Left lung (tissue), 14 donors: ENCODE measurements at places on chromosomes 5 and 9.

GRCh38 chr5:115946655-115947054 is 15.6 kb upstream of the LVRN start:
- DNase-seq = no peak

DNA sequence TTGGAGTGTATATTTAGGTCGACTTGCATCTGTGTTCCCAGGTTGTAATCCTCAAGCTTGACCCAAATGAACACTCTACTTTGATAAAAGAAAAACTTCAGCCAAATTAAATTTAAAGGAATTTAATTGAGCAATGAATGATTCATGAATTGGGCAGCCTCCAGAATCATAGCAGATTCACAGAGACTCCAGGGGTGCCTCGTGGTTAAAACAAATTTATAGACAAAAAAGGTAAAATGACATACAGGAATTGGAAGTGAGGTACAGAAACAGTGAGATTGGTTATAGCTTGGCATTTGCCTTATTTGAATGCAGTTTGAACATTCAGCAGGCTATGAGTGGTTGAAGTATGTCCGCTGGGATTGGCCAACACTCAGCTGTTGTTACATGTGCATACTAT is 21.6 kb upstream of the SPATA31D4 start:
- no peak for DNase-seq

GRCh38 chr5:96024683-96025475 is 63.2 kb upstream of the ELL2 start:
- no peak for DNase-seq

GRCh38 chr5:126519637-126520592 is 75.1 kb downstream of the ALDH7A1 start:
- no peak for DNase-seq

GRCh38 chr5:110460837-110461236 is 265.6 kb downstream of the TMEM232 start:
- no peak for DNase-seq

- DNase-seq = no peak
Observed at GRCh38 chr9:8899511-8899910, 1099.9 kb upstream of the DMAC1 start.

DNA sequence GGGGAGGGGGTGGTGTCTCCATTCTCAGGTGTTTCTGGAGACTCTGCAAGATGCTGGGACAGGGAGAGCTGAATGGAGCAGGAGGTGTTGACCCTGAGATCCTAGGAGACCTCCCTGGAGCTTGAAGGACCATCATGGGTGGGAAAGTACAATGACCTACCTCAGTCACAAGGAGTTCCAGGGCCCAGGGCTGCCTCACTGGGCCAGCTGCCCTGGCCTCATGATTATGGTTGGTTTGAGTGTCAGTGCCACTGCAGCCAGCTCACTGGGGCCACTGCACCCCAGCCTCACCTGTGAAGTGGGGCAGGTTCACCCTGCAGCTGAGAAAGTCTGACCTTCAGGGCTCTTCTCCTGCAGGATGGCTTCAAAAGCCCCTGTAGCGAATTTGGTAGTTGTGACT is 372.5 kb downstream of the IRX2 start:
- no peak for DNase-seq

GRCh38 chr5:82807021-82807420 is 270.2 kb downstream of the TMEM167A start:
- no peak for DNase-seq

DNA sequence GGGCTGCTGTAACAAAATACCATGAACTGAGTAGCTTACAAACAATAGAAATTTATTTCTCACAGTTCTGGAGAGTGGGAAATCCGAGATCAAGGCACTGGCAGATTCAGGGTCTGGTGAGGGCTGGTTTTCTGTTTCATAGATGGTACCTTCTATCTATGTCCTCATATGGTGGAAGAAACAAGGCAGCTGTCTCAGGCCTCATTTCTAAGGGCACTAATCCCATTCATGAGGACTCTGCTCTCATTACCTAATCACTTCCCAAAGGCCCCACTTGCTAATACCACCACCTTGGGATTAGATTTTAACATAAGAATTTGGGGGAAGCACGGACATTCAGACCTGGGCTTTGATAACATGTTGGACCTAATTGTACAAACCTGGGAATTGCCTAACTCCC is 13.5 kb downstream of the RFESD start:
- no peak for DNase-seq

GRCh38 chr5:4199049-4199841 is 603.6 kb downstream of the IRX1 start:
- DNase-seq = no peak

- no peak for DNase-seq
Observed at GRCh38 chr5:65768723-65769346, 46.8 kb downstream of the NLN start.

DNA sequence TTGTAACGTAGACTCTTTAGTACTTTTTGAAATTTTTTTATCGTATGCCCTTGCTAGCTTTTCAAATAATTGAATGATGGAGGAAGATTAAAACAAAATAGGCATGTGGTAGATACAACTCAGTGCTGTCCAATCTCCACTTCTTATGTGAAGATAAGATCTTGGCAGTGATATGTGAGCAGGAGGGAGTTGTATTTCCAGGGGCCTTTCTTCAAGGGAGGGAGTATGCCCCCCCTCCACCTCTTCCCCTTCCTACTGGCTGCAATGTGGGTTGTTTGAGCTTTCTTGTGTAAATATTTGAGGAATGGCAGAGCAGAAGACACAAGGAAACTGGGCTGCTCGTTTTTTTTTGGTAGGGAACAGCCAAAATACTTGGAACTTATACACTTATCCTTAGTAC is 374.9 kb downstream of the PSAT1 start:
- no peak for DNase-seq

DNA sequence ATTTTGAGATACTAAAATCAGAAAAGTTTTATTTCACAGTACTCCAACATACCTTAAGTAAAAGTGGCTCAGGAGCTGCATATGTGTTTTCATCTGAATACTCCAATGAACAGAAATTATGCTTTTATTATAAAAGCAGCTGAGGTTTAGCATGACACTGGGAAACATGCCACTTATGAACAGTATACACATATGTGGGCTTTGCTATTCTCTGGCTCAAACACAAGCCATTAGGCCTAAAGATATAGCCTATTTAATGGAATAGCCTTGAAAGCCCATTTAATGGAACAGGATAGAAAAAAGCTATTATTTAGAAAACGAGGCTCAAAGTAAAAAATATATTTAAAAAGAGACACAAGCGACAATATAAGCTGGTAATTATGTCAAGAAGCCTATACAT is 74.1 kb downstream of the SLC38A9 start:
- DNase-seq = no peak

GRCh38 chr9:21507483-21507790 is 25.3 kb upstream of the IFNE start:
- DNase-seq = no peak

- DNase-seq = no peak
Observed at GRCh38 chr5:180717989-180718388, 21.9 kb downstream of the OR2Y1 start.

- DNase-seq = no peak
Observed at GRCh38 chr9:27453860-27454553, 70.1 kb upstream of the IFNK start.

DNA sequence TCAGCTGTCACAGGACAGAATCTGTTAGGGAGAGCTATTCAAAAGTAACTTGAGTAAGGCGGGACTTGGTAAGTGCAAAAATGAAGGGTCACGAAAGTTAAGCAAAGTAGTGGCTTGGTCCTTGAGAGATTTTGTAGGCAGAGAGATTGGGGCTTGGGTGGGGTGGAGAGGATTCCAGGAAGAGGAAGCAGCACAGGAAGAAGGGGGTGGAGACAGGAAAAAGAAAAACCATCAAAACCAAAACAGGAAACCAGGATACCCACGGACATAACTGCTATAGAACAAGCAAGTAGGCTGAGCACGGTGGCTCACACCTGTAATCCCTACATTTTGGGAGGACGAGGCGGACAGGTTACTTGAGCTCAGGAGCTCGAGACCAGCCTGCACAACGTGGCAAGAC is 3.7 kb downstream of the ROPN1L start:
- no peak for DNase-seq

GRCh38 chr5:100550531-100551051 is 15.4 kb downstream of the FAM174A start:
- DNase-seq = no peak

DNA sequence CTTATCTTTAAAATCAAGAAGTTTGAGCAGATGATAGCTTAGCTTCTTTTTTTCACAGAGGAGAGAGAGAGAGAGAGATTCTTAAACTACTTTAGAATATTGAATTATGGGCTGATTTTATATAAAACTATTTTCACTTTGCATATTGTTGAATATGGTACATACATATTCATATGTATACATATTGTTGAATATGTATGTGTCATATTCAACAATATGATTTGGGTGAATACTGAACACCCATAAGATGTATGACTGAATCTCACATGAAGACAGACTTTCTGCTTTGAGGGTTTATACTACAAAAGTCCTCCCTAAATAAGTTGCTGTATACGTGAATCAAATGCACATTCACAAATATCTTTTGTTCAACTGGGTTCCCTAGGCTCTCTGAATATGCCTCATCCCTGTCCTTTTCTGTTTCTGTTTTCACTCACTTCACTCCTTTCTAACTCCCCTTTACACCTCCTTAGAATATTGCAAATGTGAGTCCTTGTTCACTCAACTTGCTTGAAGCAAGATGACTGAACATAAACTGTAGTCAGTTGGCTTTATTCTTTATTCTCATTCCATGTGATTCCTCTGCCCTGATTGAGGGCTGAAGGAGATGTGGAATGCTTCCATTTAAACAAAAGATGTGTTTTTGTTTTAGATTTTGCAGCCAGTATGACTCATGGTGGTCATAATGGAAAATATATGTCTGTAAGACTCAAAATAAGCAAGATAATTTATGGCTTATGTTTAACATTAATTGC is 225.4 kb upstream of the DAB2 start:
- DNase-seq = no peak

GRCh38 chr5:154758977-154759376 is 3.8 kb downstream of the LARP1 start:
- DNase-seq = no peak

- no peak for DNase-seq
Observed at GRCh38 chr9:123028136-123028535, 5.3 kb upstream of the GPR21 start.

GRCh38 chr5:38745836-38746732 is 99.7 kb upstream of the OSMR start:
- no peak for DNase-seq

- no peak for DNase-seq
Observed at GRCh38 chr9:71791875-71792274, 23.6 kb upstream of the CEMIP2 start.

DNA sequence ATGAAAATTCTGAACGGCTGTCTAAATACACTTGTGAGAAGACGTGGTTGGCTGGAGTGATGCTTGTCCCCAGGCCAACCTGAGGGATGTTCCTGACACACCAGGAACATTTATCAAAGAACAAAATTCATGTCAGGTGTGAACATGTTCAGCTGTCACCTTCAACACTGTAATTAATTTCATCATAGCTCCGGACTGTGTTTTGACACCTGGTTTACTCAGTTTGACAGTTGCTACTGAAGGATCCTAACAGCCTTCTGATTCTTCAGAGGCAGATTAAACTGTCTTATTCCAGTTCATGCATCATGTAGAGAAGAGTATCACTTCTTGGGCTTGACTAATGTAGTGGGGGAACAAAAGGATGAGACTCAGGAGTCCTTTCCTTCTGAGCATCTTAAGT is 134.1 kb downstream of the NPR3 start:
- DNase-seq = no peak

GRCh38 chr5:135559354-135559753 is 19.4 kb downstream of the CXCL14 start:
- DNase-seq = no peak

DNA sequence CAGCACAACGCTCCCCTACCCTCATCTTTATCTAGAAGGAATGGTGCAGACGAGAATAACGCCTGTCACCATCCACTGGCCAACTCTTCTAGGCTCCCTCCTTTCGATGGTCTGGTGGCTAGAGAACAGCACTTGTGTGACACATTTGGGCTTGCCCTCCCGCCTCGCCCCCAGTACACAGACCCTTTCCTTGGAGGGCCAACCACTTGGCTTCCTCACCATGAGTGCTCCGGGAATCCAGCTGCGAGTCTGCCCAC is 1.4 kb downstream of the GNAQ start:
- no peak for DNase-seq

DNA sequence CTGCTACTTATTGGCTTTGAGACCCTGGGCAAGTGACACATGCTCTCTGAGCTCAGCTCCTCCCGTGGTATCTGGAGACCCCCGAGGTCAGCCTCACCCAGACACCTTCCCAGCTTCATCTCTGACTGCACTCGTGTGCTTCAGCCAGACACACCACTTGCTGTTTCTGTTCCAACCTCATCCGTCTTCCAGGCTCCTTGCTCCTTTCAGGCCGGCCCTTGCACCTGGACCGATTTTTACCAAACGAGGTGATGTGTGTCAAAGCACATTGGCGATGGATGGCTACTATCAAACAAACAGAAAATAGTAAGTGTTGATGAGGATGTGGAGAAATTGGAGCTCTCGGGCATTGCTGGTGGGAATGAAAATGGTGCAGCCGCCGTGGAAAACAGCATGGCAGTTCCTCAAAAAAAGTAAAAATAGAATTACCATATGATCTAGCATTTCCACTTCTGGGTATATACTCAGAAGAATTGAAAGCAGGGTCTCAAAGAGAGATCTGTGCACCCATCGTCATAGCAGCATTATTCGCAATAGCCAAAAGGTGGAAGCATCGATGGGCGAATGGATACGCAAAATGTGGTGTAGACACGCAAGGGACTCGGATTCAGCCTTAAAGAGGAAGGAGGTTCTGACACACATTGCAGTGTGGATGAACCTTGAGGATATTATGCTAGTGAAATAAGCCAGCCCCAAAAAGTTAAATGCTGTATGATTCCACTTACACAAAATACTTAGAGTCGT is 96.1 kb upstream of the IER5L start:
- DNase-seq = peak; percentile 13

- no peak for DNase-seq
Observed at GRCh38 chr5:102798104-102798785, 43.1 kb downstream of the PAM start.

DNA sequence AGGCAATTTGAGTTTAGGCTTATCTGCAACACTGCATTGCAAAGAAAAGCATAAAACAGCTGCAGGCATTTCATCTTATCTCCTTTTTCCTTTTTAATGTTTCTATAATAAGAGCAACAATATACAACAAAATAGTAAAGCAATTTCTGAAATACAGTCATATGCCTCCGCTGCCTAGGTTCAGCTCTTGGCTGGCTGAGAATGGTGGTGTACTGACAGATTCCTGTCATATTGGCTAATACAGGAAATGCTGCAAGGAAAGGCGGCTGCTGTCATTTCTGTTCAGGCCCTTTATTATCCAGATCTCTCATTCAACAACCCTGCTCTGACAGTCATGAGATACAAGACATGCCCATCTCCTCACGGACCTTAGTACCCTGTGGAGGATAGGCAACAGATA is 677.0 kb downstream of the TAF11L14 start:
- no peak for DNase-seq

- DNase-seq = peak; percentile 30
Observed at GRCh38 chr5:158422653-158423515, 563.9 kb upstream of the CLINT1 start.

DNA sequence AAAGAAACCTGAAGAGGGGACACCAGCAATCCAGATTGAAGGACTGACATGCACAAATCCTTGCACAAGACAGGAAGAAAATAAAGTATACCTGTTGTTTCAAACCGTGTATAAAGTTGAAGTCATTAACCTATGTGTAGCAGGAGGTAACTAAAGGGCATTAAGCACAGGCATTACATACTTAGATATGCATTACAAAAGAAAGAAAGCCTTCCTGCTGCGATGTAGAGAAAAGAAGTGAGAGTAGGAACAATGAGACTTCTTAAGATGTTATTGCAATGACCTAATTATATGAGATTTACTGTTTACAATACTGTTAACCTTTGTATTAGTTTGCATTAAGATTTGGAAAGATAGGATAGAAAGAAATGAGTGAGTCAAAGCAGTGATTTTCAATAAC is 308.9 kb upstream of the PTPRD start:
- DNase-seq = no peak
